ENCODE measurements at places on chromosomes 4 and X.

- no peak for DNase-seq
Observed at GRCh38 chrX:64169988-64170387, 35.5 kb downstream of the AMER1 start.

- no peak for DNase-seq
Observed at GRCh38 chrX:43631841-43632240, 24.3 kb upstream of the MAOA start.

DNA sequence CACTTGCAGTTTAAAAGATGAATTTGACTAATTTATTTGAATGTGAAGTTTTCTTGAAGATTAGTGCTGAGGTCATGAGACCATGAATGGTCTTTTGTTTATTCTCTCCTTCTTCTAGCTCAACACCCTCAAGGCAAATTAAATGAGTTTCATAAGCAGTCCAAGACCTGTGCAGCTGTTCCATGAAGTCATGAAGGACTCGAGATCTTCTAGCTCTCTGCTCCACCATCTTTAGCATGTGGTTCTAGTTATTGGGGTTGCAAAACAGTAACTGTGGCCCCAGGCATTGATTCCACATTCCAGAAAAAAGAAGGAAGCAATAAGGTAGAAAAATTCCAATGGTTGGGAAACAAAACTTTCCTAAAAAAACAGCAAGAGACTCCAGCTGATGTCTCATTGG lies 84.2 kb upstream of the HS3ST1 start:
- no peak for DNase-seq

- DNase-seq: no peak
Observed at GRCh38 chr4:14650127-14650526, 352.2 kb upstream of the CPEB2 start.

GRCh38 chr4:124754681-124755080 lies 42.1 kb upstream of the ANKRD50 start:
- no peak for DNase-seq

- no peak for DNase-seq
Observed at GRCh38 chrX:138925330-138925729, 213.8 kb upstream of the FGF13 start.
